ENCODE measurements at places on chromosomes 5 and 9.
A peak's percentile ranks its signal among the peaks of the same experiment; 100 is the strongest.

DNA sequence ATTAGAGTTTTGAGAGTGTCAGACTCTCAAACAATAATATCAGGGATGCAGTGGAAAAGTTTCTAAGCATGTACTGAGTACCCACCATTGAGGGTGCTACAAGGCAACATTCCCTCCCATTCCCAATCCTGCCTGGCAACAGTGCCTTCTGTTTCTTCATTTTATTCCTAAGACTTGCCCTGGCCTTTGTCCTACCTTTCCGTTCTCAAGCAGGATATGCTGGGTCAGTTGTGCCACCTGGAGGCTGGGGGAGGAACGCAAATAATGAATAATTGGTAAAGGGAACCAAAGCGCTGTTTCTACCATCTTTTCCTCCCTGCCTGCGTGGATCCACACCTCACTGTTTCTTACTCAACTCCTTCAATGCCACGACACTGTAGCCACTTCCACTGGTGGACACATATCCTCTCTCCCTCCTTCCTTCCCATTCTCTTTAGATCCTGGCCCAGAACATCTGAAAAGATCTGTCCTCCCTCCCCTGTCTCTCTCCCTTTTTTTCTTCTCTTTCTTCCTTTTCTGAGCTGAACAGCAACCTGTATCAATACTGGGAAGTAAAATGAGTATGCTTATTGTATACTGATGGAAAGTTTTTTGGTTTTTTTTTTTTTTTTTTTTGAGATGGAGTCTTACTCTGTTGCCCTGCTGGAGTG lies 149.5 kb downstream of the C9orf152 start:
- no peak for DNase-seq

DNA sequence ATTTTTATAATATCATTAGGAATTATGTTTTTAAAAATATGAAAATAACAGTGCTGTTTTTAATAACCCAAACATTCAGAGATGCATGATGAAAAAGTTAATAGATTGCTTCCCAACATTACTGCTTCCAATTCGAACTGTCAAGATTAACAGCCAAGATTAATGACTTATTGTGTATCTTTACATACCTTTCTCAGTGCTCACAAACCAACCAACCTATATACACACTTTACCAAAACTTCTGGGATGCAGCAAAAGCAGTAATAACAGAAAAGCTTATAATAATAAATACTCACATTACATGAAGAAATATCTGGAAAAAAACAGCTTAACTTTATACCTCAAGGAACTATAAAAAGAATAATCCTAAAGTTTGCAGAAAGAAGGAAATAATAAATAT lies 82.1 kb downstream of the TMEM232 start:
- DNase-seq, result no peak

DNA sequence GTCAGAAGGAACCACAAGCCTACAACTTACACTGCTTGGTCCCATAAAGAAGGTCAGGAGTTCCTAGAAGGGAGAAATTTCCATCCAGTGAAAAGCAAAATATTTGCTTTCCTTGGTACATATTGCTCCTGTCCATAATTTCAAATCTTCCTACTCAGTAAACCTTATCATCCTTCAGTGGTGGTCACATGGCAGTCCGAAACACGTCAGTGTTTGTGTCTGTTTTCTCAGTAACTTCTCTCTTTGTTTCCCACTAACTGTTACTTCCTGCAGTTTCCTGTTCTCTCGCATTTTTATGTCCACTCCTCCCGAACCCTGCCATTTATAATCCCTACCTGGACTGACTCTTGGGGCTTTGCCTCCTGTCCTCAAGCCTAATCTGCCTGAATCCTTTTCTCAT lies 129.1 kb downstream of the FANCC start:
- no peak for DNase-seq

DNA sequence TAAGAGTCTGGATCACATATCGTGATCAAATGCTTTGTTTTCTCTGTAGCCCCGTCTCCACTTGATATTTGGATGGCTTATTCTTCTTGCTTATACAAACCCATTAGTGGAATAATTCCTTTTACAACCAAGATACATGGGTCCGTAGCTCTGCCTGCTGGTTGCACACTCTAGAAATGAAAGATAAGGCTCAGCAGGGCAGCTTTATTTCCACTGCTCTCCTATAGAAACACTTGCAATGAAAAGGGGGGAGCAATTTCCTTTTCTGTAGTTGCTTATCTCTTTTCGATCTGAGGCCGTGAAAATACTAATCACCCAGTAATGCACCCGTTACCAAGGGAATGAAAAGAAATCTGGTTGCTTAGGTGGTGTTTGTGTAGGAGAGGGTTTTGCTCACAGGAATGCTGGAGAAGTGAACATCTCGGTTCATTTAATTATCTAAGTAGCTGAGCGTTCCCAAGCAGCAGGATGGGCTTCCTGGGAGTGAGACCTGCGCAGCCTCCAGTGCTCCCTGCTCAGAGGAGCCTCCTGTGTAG lies 131.7 kb downstream of the ADAMTS16 start:
- no peak for DNase-seq

GRCh38 chr5:28648108-28648507 lies 1609.7 kb upstream of the CDH9 start:
- no peak for DNase-seq

- no peak for DNase-seq
These were observed 4.0 kb downstream of the IL7R start for GRCh38 chr5:35860686-35861085.

DNA sequence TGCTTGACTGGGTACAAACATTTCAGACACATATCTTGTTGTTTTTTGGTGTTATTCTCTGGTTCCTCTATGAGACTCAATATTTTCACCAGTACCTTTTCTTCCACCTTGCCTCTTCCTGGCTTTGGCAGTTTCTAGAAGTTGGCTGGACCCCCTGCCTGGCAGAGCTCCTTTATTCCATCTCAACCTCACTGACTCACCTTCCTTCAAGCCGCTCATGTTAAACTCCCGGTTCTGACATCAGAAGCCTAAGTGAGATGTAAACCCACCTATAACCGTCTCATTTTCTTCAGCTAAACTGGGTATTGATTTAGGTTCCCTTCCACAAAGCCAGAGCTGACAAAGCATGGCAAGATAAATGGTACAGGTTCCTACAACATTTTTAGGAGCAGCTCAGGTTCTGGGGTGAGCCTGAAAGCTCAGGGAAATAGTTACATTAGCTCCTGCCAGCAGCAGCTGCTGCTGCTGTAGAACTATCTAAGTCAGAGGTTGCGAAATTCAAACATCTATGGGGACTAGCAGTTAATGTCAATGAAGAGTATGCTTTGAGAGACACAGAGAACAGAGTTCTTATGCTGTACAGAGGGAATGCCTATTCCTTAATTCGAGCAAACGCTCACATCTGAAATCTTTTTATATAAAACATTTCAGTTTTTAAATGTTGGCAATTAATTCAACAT lies 197.1 kb upstream of the NR3C1 start:
- DNase-seq, result no peak

GRCh38 chr9:89522261-89522958 lies 24.5 kb upstream of the SEMA4D start:
- DNase-seq, result peak; percentile 43

- no peak for DNase-seq
These were observed 791.2 kb downstream of the MAT2B start for GRCh38 chr5:164296603-164297080.

- DNase-seq, result no peak
These were observed 516.6 kb upstream of the CLINT1 start for GRCh38 chr5:158375531-158375930.

DNA sequence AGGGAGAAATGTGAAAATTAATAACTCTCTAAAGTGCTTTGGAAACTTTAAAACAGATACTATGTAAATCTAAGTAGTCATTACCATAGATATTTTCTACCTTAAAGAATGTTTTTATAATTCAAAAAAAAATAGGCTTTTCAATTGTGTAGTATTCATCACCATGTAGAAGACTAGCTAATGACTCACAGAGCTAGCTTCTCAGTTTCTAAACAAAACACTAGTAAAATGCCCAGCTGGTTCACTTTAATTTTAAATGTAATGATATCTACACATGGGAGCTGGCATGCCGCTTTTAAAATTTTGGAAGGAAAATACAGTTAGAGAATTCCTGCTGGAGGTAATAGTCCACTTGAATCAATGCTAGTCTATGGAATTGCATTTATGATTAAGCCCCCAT lies 509.8 kb downstream of the CSNK1G3 start:
- DNase-seq, result no peak

- DNase-seq, result no peak
These were observed 88.5 kb downstream of the ZNF618 start for GRCh38 chr9:113964495-113965170.

DNA sequence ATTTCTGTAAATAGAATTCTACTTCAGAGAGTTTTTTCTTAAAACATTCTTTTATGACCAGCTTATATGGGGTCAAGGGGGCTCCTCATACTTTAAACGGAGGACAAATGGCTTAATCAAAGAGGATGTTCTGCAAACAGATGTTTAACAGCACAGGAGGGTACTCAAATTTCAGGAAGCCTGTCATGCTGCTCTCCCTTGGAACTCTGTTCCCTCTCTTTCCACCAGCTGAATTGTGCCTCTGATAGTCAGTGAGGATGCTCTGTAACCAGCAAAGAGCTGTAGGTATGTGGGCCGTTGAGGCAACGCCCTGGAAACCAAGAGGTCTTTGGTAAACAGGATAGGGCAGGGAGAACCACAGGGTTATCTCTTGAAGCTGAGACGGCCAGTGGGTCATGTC lies 161.1 kb downstream of the C5orf15 start:
- DNase-seq, result no peak

DNA sequence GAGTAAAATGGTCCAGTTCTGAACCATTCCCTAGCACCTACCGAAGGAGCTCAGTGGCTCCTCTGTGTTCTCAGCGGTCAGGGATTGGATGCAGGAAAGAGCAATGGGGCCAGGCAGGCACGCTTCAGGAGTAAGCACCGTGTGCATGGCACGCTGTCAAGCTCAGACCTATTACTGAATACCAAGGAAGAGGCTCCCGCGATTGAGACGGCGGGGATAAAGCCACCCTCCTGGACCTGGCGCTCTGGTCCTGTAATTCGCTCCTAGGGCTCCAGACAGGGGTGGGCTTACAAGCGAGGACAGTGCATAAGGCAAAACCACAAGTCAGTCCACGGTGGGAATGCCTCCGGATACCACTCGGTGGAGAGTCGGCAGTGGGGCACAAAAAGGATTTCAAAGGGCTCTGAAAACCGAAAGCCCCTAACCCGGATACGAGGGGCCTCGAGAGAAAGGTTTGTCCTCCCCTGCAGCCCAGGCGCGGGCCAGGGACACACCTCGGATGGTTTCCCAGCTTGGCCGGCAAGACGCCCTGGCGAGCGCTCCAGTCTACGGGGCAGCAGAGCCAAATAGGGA lies 988 bp downstream of the OXCT1 start:
- no peak for DNase-seq

GRCh38 chr5:154311362-154311761 lies 120.8 kb downstream of the GALNT10 start:
- DNase-seq, result no peak

- no peak for DNase-seq
These were observed 92.3 kb upstream of the PARP8 start for GRCh38 chr5:50574121-50574520.

GRCh38 chr5:93821891-93822415 lies 80.6 kb upstream of the POU5F2 start:
- no peak for DNase-seq

Measured in stimulated activated CD8-positive, alpha-beta memory T cell treated with anti-CD3 and anti-CD28 coated beads, Interleukin-4, amount 100 ng/mL, for 4 hours (primary cell).